ENCODE measurements at places on chromosomes 1 and 21. TPM values are rescaled to one million over a fixed set of nuclear protein-coding genes. Genes with fewer than 3 reads are reported as not detected.
A peak's percentile ranks its signal among the peaks of the same experiment; 100 is the strongest.

DNA sequence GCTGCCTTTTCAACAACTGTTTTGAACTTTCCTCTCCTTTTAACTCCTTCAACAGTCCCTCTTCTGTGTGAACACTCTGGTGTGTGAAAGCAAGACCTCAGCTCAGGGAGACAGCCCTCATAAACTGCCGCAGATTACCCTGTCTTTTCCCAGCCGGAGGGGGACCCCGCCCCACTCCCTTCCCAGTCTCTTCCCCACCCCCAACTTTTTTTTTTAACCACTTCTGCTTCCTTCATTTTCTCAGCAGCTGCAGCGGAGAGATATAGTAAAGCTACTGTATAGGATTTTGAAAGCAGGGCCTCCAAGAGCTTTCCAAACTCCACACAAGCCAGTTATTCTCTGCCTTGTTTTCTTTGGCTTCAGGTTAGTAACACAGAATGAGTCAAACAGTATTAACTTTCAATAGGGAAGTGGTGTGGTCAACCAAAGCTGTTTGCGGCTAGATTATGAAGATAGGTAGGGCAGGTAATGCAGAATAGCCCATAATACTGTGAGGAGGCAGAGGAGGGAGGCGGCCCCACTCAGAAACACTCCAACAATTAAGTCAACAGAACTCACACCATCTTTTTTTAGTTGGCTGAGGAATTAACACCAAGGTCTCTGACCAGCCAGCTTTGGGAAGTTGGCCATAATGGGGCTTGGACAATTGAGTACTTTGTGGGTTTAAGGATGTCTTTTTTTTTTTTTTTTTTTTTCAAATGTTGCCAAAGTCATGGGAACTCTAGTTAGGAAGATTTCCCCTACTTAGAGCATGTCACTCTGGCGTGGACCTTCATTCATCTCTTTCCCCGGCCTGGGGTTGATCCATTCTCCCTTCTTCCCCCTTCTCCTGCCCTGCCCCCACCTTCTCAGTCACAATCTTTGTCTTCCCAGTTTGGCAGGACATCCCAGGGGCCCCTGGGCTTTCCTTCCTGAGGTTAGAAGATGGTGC, 177.0 kb downstream of the CLIC6 start:
- DNase-seq: no peak
- no peak overlapping the region for H3K4me3 ChIP-seq
- no peaks in the 10 kb centered on the region for H3K27me3 ChIP-seq
- H3K27ac ChIP-seq: no peak overlapping the region
- H3K36me3 ChIP-seq: no peaks in the 10 kb centered on the region
- H3K4me1 ChIP-seq: peaks cover 34% of the 10 kb centered on the region

DNA sequence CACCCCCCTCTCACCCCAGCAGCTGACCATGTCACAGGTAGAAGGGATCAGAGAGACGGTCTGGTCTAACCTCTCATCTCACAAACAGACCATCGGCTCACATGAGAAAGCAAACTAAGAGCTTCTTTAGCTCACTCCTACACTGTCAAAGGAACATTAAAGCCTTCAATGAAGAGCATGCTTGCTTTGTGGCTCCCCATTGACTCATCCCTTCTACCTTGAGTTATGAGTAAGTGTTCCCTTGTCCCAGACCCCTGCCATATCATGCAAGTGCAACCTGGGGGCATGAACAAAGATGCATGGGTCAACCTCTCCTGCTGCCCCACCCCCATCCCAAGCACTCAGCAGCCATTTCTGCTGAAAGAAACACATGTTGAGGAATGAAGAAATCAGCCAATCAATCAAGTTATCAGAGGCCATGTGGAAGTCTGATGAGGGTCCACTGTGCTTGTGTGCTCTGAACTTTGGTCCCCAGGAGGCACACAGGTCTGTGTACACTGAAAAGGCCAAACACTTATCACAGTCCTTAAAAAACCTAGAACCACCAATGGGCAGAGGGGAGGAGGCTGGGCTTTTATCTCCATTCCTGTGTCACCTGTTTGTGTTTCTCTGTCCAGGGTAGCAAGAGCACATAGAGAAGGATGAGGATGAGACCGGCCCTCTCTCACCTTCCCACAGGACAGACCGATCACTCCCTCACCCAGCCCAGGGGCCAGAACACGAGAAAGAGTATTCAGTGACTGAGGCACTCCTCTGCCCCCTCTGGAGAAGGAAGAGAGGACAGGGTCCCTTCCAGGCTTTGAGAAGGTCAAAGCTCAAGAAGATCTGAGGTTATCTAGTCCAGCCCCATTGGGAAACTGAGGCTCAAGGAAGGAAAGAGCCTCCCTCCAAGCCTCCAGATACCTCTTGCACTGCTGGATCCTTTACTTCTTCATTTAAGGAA, 9.5 kb downstream of the ETNK2 start:
- peaks cover 5% of the 10 kb centered on the region for H3K36me3 ChIP-seq
- H3K4me3 ChIP-seq: no peak overlapping the region
- no peak for DNase-seq
- no peak overlapping the region for H3K27ac ChIP-seq
- no peaks in the 10 kb centered on the region for H3K27me3 ChIP-seq

- no peak overlapping the region for H3K27ac ChIP-seq
- peaks cover 19% of the 10 kb centered on the region for H3K4me1 ChIP-seq
- peaks cover 7% of the 10 kb centered on the region for H3K36me3 ChIP-seq
- H3K4me3 ChIP-seq: no peak overlapping the region
- no peak for DNase-seq
- H3K27me3 ChIP-seq: no peaks in the 10 kb centered on the region
Measured at GRCh38 chr1:9715536-9716226, 64.2 kb downstream of the PIK3CD start.

- peak; percentile 47 for DNase-seq
- H3K27me3 ChIP-seq: no peaks in the 10 kb centered on the region
- H3K4me3 ChIP-seq: peak overlapping the region; percentile 60
- H3K4me1 ChIP-seq: peaks cover 11% of the 10 kb centered on the region
Measured at GRCh38 chr1:50332941-50333594, 90.2 kb downstream of the DMRTA2 start.

- no peaks in the 10 kb centered on the region for H3K36me3 ChIP-seq
- no peaks in the 10 kb centered on the region for H3K4me1 ChIP-seq
- H3K27me3 ChIP-seq: peaks cover 6% of the 10 kb centered on the region
- DNase-seq: no peak
Measured at GRCh38 chr21:35885942-35886541, 174.3 kb downstream of the SETD4 start.

GRCh38 chr1:212234431-212235395, 50.5 kb upstream of the PPP2R5A start:
- H3K36me3 ChIP-seq: no peaks in the 10 kb centered on the region
- no peak overlapping the region for H3K4me3 ChIP-seq
- no peaks in the 10 kb centered on the region for H3K27me3 ChIP-seq

Gene CCDC24
- 5.8 TPM for total RNA-seq

Gene SYNJ1
- 19.4 TPM for total RNA-seq

Gene SIPA1L2
- total RNA-seq: 14.5 TPM

Gene HUNK
- 0.17 TPM for total RNA-seq

Gene FCMR
- 1.1 TPM for total RNA-seq

Gene SPRR2G
- total RNA-seq: not detected

Gene PLA2G2F
- not detected for total RNA-seq
